Activated B cell treated with CpG ODN at 0.5 μM for 24 hours (primary cell): ENCODE measurements at places on chromosomes 6 and 20.
A peak's percentile ranks its signal among the peaks of the same experiment; 100 is the strongest.

- DNase-seq, result no peak
Observed at GRCh38 chr20:19275038-19275629, 62.7 kb downstream of the SLC24A3 start.

- peak; percentile 67 for DNase-seq
Observed at GRCh38 chr6:85449818-85450759, at the start of gene NT5E. NT5E (plus strand) TSS chr6:85450083; CDS start chr6:85450140, 57 bp downstream.

DNA sequence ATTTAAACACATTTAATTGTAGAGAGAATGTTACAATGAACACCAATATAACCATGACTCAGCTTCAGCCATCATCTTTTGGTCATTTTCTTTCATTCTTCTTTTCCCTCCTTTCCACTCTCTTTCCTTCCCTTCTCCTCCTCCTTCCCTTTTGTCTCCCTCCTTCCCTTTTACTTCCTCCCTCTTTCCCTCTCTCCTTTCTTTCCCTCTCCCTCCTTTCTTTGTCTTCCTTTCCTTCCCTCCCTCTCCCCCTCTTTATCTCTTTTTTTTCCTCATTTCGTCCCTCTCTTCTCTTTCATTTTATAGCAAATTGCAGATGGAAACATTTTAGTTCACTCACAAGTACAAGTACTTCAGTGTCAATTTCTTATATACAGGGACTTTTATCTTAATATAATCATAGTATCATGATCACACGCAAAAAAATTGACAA is 1.8 kb downstream of the ZKSCAN3 start:
- DNase-seq, result no peak

DNA sequence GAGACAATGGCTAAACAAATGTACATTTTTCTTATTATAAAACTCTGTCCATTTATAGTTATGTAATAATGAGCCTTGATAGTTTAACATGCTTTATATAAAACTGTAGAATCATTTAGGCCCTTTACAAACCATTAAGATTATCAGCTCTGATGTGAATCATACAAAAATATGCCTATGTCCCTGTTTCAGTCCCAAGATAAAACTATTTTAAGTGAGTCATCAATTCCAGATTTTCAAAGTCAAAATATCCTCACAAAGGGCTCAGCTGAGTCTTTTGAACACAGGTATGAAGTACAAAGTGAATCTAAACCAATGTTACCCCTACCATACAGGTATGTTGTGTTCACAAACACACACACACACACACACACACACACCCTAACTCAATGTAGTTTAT is 88.0 kb downstream of the PTPRK start:
- DNase-seq, result no peak

DNA sequence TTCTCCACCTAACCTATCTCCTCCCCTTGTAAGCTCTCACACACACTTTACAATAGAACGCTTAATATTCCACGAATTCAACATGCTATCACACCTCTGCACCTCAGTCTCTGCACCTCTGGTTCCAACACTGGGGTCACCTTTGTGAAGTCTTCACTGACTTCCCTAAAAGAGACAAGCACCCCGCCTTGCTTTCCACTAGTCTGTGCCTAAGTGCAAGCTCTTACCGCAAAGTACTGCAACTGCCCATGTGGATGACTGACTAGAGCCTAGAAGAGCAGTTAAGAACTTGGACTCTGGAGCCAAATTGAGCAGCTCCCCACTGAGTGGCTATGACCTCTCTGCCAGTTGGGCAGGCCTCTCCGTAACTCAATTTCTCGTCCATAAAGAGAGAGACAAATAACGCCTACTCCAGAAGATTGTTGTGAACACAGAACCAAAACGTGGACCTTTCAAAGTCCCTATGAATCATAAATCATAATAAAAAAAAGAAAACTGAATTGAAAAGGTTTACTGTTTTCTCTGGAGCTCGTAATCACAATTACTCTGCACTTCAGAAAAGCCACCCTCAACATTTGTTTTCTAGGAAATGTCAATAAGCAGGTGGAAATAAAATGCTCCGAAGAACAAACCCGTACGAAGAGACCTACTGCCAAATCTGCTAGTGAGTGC is 1.2 kb downstream of the IFNGR1 start:
- DNase-seq, result no peak

DNA sequence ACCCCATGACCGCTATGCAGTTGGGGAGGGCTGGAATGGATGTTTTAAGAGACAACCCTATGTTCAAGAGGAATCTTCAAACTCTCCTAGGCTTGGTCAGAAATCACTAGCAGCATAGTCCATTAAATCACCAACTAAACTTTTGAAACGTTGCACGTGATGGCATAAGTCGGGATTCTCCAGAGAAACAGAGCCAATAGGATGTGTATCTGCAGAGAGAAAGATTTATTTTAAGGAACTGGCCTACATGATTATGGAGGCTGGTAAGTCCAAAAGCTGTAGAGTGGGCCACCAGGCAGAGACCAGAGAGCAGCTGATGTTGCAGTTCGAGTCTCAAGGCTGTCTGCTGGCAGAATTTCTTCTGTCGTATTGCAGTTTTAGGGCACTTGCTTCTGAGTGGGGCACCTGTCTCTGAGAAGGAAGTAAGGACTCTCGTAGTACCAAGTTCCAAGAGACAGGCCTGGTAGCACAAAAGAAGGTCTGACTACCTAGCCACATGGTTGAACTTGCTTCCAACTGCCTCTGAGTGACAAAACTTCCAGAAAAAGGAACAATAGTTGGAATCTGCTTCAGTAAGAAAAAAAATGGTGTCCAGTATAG is 11.9 kb upstream of the IFNGR1 start:
- no peak for DNase-seq

DNA sequence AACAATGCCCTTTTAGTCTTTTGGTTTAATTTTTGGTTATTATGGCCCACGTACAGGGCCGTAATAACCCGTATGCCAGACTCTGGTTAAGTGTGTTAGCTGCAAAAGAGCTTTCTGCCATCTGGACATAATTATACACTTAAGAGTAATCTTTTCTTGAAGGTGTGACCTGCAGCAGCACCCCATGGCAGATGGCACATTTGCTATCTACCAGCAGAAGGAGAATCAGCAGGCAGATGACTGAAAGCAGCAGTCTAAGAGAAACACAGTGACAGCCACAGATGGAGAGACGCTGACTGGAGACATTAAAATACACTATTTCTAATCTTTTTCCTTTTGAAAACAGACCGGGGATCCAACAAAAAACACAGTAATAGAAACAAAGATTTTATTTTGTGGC is 18.7 kb downstream of the ASF1A start:
- DNase-seq, result no peak

- DNase-seq, result peak; percentile 30
Observed at GRCh38 chr6:35449287-35449881, 2.8 kb upstream of the FANCE start.

DNA sequence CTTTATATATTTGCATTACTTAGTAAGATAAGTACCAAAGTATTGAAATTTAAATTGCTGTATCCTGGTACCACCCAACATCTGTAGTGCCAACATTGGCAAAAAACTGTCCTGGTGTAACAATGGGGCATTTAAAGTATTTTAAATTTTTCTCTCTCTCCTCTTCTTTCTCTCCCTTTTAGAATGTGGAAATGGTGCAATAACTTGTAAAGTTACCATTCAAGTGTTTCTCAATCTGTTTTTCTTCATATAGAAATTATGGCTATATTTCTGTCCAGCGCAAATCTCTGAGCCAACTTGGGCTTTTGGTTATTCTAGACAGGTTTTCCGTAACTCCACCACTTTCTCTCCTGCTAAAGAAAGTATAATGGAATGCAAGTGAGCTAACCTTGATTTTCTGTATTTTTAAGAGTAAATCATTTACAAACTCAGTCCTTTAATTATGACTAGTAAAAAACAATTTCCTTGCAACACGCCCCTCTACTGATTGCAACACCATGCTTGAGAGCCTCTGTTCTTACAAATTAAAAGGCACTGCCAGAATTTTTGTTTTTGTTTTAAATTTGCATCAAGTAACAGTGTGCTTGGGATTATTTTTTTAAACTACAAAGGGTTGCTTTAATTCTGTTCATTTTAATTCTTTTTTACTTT is 324.2 kb upstream of the CITED2 start:
- DNase-seq, result no peak

- no peak for DNase-seq
Observed at GRCh38 chr6:13484138-13484708, 3.2 kb downstream of the GFOD1 start.

DNA sequence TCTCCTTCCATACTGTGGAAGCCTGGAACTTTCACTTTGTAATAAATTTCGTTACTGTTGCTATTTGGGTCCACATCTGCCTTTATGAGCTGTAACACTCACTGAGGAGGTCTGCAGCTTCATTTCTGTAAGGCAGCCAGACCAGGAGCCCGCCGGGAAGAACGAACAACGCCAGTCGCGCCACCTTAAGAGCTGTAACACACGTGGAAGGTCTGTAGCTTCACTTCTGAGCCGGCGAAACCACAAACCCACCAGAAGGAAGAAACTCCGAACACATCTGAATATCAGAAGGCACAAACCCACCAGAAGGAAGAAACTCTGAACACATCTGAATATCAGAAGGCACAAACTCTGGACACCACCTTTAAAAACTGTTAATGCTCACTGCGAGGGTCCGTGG is 589.9 kb upstream of the SLC35B3 start:
- DNase-seq, result no peak

DNA sequence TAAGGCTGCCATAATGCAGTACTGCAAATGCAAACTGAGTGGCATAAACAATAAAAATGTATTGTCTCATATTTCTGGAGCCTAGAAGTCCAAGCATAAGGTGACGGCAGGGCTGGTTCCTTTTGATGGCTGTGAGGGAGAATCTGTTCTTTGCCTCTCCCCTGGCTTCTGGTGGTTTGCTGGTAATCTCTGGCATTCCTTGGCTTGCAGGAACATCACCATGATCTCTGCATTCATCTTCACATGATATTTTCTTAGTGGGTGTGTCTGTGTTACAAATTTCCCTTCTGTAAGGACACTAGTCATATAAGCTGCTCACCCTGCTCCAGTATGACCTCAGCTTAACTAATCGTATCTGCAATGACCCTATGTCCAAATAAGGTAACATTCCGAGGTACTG is 1104.2 kb upstream of the CITED2 start:
- DNase-seq, result no peak

DNA sequence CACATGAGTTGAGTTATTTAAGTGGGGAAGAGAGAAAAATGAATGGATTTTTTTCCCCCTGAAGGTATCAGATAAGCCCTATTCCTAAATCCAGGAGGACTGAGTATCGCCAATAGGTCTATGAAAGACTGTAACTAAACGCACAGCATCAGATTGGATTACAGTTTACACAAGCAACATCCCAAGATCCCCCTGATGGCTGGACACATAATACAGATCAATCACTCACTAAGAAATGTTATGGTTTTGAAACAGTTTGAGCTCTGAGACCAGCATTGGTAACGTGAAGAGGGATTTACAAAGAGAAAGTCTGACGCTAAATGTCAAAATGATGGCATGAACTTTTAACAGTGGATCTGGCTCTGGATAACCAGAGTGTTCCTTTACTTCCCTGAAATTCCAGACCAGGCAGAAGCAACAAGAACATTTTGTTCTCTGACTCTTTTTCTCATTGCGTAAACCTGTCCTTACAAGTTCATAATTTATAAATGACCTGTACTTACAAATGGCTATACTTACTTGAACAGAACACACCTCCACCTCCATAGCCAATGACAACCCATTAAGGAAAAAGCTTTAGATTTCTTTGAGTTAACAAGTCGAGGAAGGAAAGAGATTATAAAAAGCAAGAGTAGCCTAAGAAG is 131.8 kb upstream of the BEND3 start:
- DNase-seq, result no peak

- no peak for DNase-seq
Observed at GRCh38 chr6:20238688-20239587, 26.7 kb upstream of the MBOAT1 start.

GRCh38 chr6:75284632-75285282 is at the start of gene TMEM30A:
TMEM30A (minus strand) TSS chr6:75284792; CDS start chr6:75284638, 154 bp downstream.
- peak; percentile 84 for DNase-seq

- DNase-seq, result no peak
Observed at GRCh38 chr6:106925948-106926347, 48.6 kb downstream of the CD24 start.

DNA sequence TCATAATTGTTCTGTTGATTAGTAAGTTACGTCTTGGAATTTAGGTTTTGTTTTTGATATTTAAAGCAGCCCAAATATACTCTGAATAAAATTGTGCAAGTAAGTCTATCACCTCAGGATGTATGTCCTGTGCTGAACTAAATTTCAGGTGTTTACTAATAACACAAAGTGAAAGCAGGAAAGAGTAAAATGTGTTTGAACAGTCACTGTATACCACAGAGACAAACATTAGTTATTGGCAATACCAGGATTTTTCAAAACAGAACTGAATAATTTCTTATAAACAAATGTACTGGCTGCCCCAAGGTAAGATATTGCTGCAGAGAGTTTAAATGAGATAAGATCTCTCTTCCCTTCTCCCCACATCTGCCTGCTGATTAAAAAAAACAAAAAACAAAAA is 404.7 kb upstream of the RUNX2 start:
- no peak for DNase-seq
